ENCODE measurements at places on chromosomes 16 and 17.

DNA sequence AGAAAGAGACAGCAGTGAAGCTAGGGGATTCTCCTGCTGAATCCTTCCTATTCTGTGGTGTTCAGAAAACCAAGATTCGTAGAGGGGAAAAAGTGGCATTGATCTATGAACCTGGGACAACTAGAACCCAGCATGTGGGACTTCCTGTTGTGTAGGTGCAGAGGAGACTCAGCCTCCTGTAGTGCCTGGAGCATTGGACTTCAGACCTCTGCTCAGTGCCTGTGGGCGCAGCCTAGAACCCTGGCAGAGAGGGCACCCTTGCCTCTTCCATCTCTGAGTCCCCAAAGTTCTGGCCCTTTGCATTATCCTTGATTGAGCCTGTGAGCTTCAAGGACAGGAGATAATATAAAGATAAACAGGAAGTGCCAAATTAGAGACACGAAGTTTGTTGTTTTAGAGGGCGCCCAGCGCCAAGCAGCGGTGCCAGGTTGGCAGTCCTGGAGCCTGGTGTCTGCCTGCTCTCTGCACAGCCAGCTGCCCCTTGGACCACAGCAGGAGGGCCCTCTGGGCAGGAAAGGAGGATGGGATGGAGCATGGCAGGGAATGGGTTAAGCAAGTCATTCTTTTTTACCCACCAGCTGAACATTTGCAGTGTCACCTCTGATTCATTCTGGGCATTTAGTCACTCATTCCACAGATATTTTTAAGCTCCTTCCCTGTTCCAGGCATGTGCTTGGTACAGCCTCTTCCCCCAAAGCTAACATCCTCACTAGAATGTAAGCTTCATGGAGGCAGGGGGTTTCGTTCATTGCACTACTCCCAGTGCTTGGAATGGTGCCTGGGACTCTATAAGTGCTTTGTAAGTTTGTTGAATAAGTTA is 11.9 kb upstream of the SP6 start:
- DNase-seq: no peak

DNA sequence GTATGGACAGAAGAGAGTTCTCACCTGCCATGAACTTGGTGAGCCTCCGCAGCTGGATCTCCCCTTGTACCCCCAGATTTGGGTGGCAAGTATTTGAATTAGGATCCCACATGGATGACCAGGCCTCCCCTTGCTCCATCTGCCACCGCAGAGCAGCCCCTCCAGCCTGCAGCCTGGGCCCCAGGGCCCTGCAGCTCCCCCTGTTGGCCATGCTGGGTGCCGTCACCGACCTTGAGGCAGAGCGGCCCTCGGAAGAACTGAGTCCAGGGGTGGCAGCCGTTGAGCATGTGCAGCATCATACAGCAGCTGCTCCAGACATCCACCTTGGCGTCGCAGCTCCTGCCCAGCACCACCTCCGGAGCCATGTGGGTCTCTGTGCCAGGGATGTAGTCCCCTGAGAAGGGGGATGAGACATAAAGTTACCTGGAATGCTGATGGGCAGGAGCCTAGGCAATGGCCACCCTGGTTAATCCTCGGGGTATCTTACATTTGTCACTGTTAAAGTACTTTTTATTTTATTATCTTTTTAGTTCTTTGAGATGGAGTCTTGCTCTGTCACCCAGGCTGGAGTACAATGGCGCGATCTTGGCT is 9.0 kb upstream of the SPATA32 start:
- no peak for DNase-seq

GRCh38 chr16:10971560-10971961 is 27.2 kb downstream of the CLEC16A start:
- DNase-seq: no peak

- no peak for DNase-seq
Observed at GRCh38 chr16:72898216-72898825, 149.6 kb downstream of the ZFHX3 start.

GRCh38 chr16:503150-504071 is 24.1 kb upstream of the CAPN15 start:
- no peak for DNase-seq

DNA sequence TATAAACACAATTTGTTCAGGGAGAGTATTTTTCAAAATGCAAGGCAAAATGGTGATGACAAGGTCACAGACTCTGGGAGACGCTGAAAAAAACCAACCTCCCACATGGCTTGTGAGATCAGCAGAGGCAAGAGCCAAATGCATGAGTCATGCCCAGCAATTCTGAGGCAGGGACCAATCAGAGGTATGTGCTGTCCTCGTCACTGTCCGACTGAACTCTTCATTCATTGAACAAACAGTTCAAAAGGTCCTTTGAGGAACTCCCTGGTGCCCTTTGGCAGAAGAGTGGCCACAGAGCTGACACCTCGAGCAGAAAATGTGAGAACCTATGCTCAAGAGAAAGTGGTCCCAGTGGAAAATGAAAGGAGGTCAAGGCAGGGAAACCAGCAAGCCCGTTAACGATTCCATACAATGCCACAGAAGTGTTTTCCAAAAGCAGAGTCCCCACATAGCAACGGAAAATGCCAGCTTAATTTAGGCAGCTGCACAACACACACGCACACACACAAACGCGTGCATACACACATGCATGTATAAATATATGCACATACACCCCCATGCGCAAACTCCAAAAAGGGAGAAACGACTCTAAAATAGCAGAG is 50.9 kb downstream of the CDH11 start:
- DNase-seq: no peak

- no peak for DNase-seq
Observed at GRCh38 chr16:30139583-30140481, 16.8 kb upstream of the MAPK3 start.

DNA sequence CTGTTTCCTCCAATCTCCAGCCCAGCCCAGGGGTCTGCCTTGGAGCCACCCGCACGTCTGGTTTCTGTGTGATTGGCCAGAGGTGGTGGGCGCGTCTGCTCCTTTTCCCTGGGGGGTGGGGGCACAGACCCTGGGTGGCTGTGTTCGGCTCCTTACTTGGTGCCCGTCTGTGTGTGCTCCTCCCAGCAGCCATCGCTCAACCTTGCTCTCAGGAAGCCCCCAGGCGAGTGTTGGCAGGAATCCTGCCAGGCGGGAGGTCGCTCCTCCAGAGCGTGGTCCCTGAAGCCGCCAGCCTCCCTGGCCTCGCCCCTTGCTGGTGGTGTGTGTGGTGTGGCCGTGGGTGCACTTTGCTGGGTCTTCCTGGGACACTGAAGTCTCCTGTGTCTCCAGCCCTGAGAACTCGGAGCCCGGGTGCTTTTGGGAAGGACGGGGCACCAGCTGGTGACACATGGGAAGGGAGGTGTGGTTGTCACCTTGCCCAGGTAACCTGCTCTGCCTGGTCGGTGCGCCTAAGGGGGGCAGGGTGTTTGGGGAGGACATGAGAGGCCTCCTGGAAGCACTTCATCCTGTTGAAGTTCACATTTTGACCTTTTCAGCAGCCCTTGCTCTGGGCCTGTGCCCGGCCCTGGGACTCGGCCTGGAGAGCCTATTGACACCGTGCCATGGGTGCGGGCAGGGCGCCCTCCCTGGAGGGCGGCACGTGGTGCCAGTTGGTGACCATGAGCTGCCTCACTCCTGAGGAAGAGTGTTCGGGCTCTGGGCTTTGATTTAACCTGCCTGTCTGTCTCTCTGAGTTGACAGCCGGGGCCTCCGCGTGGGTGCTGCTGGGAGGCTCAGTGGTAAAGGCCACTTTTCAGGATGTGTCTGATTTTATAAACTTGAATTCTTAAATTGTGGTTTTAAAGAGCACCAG is 49.0 kb upstream of the ZNF750 start:
- DNase-seq: no peak

DNA sequence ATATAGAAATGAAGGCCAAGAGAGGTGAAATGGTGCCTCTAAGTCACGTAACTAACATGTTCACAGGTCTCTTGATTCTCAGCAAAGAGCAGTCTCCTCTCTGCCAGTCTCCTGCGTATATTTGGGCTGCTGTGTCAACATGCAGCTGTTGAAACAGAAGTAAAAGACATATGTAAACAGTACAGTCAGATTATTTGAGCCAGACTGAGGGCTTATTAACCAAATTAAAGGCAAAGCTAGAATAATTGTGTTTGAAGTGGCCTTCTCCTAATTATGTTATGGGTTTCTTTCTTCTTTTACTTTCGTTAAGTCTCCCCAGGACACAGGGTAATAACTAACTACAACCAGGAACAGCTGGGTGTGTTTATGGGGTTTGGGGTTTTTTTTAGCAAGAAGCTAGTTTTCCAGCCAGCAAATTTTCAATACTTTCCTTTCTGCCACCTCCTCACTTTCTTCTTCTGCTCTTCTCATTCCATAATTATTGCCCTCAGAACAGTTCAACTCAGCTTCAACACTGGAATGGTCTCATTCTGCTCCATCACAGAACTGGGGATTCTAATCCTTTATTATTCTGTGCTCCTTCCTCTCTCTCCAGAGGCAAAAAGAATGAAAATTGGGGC is 18.4 kb downstream of the G6PC1 start:
- no peak for DNase-seq

DNA sequence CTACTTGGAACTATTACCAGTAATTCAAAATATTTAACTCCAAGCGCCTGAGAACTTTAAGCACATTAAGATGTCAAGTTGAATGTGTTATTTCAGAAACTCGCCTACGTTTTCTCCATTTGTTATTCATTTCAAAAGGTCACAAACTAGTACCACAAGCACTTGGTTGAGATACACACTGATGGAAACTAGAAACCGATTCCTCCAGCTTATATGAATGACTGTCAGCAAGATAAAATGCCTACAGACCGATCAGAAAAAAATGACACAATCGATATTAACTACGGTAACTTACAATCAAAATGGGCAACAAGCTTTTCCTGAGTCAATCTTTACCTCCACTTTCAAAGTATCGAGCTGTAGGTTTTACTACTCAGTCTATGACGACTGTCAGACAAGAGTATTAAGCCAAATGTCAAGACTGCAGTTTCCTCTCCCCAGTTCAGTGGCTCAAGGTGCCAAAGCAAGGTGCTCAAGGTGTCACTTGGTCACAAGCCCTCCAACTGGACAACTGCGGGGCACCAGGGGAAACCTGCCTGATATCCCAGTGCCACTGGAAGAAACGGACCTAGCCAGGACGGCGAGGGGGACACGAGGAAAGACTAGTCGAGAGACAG is 678 bp downstream of the SRP68 start:
- DNase-seq: no peak

DNA sequence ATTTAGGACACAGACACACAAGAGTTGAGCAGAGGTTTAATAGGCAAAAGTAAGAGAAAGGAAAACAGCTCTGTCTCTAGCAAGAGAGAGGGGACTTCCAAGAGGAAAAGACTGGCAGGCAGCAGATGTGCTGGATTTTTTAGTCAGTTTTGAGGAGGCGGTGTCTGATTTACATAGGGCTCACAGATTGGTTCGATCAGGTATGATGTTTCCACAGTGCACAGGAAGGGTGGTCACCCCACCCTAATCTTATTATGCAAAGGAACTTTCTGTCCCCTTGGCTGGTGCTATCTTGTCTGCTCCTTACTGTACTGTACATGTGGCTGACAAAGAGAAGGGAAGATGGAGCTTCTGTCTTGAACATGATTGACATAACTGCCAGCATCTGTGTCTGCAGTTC is 25.3 kb downstream of the BFAR start:
- no peak for DNase-seq

DNA sequence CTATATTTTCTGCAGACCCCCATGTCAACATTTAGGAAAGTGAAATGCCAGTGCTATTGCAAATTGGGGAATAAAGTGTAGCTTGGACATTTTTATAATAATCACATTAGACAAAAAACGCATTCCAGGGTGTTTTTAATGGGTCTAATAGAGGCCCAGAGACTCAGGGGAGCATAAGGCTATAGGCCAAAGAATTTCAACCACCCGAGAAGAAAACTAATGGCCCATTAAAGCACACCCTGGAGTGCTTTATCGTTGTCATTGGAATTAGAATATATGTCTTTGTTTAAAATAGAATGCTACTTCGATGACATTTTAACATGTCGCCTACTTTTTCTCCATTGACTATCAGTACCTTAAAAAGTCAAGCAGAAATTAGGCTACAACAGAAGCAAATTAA is 414.1 kb upstream of the CDH8 start:
- no peak for DNase-seq

DNA sequence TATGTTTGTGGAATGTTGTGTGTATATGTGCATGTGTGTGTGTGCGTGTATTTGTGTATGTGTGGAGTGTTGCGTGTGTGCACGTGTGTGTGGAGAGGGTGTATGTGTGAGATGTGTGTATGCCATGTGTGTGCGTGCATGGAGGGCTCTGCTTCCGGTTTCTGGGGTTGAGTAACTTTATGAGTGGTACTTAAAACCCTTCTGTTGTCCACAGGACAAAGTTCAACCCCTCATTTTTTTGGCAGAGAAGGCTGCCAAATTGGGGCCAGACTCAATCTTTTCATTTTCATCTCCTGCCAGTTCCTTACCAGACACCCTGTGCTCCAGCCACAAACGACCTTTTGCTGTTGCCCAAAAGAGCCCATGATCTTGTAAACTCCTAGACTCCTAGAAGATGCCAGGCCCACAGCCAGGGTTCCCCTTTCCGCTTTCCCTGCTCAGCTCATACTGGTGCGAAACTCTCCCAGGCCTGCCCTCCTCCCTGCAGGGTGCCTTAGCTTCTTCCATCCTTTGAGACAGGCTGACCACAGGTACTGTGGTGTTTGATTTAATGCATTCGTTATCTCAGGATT is 100.2 kb downstream of the CMIP start:
- no peak for DNase-seq

DNA sequence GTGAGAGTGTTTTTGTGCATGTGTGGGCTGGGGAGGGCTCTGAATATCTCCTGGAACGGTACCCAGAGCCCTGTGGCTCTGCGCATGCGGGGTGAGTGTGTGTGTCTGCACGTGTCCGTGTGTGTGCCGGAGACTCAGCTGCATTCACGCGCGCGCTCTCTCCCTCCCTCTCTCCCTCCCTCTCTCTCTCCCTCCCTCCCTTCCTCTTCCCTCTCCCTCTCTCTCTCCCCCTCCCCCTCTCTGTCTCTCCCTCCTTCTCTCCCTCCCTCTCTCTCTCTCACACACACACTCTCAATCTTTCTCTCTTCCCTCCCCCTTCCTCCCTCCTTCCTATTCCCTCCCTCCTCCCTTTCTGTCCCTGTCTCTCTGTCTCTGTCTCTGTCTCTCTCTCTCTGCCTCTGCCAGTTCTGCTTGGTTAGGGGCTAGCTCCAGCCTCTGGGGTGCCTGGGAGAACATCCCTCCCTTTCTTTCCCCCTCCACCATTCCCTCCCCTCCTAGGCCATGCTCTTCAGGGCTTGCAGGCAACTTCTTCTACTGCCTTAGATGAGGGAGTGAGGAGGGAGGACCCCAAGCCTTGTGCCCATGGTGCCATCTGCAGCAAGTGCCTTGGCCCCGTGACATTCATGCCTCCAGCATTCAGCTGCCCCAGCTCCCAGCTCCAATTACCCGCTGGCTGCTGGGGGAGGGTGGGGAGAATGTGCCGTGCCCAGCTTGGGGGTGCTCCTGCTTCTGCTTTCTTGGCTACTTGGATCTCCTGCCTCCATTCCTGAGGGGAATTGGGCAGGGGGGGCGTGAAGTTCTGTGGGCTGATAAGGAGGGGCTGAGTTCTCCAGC is 6.4 kb downstream of the THRA start:
- no peak for DNase-seq

DNA sequence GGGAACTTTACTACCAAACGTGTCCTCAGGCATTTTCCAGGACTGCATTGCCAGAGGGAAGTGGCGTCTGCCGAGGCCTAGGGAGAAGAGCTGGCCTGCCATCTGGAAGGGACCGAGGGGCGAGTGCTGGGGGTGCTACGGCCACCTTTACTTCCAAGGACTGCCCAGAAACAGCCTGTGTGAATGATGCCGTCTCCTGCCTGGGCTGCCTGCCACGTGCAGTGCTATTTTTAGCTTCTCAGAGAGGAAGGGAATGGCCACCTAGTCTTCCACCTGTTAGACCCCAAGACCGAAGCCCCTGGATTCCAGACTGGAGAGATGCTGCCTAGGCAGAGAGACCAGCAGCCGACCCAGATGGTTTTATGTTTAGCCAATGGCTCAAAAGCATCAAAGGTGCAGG is 57.2 kb downstream of the VAC14 start:
- DNase-seq: no peak

Measured in type B pancreatic cell (in vitro differentiated cells).